ENCODE measurements at places on chromosomes 4 and X.

DNA sequence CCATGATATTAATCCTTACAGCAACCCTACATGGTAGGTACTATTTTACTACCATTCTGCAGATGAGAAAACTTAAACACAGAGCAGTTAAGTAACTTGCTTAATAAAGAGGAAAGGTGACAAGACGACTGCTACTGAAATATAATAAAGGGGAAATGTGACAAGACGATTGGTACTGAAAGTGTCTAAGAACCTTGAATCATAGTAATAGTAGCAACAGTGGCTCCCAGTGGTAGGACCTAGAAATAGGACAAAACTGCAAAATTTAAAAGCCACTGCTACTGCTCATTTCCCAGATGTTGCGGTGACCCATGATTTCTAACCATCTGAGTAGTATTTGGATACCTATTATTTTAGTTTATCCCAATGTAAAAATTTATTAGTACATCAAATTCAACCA, 89.5 kb downstream of the TASL start:
- DNase-seq: no peak

GRCh38 chrX:16953606-16954211, 7.3 kb downstream of the REPS2 start:
- DNase-seq: no peak

- no peak for DNase-seq
These were observed 127.1 kb upstream of the SLC4A4 start for GRCh38 chr4:71211748-71212147.

DNA sequence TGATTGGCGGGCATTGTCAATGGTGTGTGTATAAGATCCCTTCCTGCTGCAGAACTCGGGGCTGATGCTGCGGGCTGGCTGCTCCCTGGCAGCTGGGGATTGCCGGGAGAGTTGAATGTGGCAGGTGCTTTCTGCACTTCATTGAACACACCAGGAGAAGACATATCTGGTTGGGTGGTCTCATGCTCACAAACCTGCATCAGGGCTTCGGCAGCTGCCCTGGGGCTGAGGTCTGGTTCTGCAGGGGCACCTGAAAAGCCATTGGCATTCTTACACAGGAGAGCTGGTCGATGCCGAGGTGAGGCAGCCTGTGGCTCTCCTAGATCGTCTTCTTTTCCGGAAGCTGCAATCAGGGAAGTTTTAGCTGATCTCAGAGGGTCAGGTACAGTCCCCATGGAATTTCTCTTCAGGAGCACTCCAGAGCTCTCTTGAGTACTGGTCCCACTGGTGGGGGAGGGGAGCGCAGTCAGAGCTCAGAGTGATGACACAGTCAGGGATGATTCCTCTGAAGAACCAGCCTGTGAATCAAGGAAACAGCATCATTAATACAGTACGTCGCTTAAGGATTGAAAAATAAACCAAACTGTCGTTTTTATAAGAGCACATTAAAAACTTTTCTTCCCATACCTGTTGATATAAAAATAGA, 57.8 kb downstream of the GPRIN3 start:
- DNase-seq: no peak

- no peak for DNase-seq
These were observed 300.2 kb upstream of the VCX start for GRCh38 chrX:7542587-7543380.

GRCh38 chr4:121096629-121097028, 24.3 kb upstream of the NDNF start:
- no peak for DNase-seq
